ENCODE measurements at places on chromosomes 6 and 20.

DNA sequence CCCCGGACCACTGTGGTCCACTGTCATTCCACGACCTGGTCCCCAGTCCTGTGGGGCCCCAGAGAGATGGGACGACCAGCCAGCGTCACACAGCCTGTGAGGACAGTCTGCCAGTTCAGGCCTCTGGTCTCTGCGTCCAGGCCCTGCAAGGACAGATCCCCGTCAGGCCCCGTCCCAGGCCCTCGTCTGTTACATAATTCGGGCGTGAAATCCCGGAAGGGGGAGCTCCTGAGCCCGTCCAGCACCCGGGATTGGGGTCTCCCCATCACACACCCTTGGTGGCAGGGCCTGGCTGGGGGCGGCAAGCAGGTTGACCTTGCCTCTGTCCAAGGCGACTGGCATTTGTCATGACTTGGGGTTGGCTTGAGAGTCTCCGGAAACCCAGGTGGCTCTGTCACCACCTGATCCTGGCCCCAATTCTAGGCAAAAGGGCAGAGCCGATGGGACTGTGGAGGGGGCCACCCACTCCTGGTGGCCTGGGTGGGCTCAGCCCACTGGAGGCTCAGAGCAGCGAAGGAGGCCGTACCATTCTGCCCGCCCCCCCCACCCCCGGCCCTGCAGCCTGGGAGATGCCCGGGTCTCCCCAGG, 73.8 kb upstream of the GATA5 start:
- DNase-seq: no peak

DNA sequence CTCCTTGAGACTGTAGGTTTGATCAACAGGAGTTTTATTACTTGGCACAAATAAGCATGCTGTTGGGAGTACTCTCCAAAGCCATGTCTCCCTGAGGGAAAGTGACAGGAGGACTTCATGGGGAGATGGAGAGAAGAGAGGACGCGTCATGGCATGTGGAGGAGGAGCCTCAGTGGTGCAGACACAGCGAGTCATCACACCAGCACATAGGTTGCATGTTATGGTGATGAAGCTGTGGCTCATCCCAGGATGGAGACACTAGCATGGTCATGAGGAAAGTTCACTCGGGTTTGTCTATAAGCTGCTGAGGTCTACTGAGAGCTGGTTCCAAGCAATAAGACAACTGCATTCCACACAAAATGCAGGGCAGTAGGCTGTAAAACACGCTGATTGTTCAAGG, 13.2 kb upstream of the SSTR4 start:
- DNase-seq: no peak

DNA sequence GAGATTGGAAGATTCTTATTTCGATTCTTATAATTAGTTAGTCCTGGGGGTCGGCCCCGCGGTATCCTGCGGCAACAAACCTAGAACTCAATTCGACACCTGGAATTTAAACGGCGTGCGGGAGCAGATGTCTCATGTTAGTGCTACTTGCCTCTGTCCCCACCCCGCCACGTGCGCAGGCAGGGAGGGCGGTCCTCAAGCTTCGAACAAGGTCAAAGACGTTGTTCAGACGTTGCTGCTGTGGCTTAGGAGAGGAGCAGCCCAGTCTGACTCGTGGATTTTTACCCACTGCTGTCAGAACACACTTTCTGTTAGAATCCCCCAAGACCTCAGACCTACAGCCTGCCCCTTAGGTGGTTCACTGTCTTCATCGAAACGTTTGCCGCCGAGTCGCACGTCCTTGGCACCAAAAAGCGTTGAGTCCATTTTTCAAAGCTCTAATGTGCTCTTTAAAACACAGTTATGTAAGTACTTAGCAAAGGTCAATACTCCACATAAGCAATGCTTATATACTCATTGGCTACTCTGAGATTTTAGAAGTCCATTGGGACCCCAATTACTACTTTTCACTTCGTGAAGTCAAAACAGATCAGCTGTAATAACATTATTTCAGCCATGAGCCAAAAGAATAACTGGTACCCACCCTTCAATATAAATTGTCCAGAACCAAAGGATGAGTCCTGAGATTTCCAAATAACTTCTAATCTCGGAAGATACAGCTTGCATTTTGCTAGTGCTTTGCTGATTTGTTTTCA, 2.7 kb upstream of the C6orf62 start:
- no peak for DNase-seq

DNA sequence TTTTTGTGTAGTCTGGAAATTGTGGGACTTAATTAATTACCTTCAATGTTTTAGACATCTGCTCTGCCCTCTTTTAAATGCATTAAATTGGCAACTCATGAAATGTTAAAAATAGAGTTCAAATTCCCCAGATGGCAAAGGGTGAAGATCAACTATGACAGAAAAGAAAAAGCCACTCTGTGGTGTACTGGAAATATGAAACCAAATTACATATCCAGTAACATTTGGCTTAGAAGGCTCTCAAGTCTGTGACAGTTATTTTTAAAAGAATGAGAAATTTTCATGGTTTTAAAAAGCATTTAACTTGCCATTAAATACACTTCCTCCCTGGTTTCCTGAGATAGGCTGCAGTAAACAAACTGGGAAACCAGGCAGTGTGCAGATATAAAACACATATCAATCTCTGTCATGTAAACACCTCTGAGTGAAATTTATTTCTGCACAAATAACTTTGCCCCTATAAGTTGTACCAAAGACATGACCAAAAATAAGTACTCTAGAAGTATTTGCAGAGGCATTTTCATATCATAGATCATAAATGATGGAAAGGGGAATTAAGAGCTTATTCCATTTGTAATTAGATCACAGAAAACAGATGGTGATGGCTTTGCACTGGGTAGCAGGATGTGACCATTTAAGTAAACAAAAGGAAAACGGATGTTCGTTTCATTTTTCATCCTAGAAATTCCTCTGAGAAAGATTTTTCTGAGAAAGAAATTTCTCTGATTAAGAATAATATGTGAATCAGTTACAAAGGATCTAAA, 360.1 kb downstream of the SAMD5 start:
- no peak for DNase-seq

GRCh38 chr6:148213366-148213765, 129.3 kb upstream of the SASH1 start:
- no peak for DNase-seq
